ENCODE measurements at places on chromosomes 3 and 15.

GRCh38 chr3:136780741-136781140, 28.6 kb upstream of the STAG1 start:
- no peak for DNase-seq

- DNase-seq: no peak
Observed at GRCh38 chr3:84724877-84725276, 233.9 kb upstream of the CADM2 start.

DNA sequence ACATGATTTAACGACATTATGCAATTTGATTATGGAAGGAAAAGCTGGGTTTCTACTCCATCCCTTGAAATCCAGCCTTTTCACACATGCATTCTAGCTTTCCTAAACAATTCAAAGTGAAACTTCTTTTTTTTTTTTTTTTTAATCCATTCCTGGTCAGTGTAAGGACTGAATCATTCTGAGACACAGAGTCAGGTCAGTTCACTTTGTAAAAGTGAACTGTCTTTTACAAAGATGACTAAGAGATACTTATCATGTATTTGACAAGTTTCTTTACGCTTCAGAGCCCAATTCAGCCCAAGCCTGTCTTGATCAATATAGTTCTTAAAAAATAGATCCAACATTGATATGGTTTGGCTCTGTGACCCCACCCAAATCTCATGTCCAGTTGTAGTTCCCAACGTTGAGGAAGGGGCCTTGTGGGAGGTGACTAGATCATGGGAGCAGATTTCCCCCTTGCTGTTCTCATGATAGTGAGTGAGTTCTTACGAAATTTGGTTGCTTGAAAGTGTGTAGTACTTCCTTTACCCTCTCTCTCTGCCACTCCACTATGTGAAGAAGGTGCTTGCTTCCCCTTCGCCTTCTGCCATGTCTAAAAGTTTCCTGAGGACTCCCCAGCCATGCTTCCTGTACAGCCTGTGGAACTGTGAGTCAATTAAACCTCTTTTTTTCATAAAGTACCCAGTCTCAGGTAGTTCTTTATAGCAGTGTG, 345.6 kb upstream of the THBS1 start:
- DNase-seq: no peak

DNA sequence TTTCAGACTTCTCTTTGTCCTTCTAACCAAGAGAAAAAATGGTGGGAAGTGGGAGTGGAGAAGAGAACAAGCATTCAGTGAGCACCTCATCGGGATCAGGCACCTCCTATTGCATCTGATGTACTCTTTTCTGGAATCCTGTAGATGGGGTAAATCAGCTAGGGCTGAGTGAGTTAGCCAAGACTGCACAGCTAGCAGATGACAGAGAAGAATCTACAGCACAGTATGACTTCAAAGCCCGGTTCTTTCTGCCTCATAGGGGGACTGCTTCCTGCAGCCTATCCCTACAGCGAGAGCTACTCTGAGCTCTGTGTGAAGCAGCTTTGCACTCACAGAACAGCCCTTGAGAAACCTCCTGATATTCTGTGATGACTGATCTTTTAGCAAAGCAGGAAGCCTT, 275.2 kb upstream of the MEIS2 start:
- DNase-seq: no peak

DNA sequence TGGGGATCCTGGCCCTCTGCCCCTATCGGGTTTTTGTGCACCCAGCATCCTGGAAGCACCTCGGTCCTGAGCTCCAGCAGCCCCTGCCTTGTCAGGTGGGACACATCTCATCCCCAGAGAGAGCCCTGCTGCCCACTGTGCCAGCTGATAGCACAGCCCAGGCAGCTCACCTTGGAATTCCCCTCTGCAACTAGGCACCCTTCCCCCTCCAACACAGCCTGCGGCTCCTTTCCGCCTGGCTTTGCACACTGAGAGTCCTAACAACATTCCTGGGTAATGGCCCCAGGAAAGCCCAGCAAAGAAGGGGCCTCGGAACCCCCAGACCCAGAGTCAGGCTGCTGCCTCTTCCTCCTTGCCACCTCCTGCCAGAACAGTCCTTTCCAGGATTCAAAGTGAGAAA, 5.9 kb downstream of the HCN4 start:
- no peak for DNase-seq

DNA sequence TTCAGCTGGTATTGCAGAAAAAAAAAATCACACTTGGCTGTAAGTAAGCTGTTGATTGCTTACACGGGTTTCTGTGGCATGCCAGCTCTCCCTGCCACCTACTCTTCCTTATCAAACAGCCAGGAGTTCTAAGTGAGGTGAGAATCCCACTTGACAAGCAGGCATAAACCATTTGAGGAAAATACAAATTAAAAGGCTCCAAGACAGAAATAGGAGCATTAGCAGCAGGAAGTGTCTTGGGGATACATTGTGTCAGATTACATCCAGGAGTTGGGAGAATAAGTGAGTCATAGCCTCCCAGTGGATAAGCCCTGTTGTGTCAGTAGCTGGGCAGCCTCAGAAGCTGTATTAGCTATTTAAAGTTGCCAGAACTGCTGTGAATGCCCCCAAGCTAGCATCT, 256.0 kb downstream of the CNTN4 start:
- peak; percentile 37 for DNase-seq

GRCh38 chr3:10088256-10088655, 19.8 kb downstream of the FANCD2OS start:
- no peak for DNase-seq

DNA sequence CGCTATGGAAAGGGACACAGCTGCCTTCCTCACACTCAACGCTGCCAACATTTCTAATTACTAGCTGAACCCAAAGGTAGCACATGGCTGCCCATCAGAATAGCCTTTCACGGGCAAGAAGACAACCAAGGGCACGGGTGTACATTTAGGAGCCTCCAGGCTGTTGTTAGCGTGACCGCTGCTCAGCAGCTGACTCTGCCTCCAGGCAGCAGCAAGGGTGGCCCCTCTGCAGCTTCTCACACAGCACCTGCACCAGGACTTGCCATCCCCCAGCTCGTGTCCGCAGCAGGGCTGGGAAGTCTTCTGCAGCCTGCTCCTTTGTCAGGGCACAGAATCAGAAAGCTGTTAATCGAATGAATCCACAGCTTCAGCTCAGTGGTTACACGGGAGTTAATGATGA, 146.8 kb downstream of the ADAMTS17 start:
- no peak for DNase-seq

DNA sequence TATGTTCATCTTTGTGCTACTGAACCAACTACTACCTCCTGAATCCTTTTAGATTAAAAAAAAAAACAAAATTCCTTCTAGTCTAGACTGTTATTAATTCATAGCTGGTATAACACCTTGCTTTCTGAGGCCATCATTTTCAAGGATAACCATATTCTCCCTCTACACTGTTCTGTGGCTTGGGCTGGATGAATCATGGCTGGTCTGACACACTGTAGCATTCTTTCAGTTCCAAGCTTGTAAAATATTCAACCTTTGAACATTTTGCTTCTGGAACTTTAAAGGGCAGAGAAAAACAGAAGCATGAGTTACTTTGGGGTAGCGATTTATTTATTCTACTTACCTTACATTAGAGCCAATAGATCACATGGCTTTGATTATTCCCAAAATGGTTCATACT, 7.6 kb downstream of the HSPBAP1 start:
- DNase-seq: no peak

DNA sequence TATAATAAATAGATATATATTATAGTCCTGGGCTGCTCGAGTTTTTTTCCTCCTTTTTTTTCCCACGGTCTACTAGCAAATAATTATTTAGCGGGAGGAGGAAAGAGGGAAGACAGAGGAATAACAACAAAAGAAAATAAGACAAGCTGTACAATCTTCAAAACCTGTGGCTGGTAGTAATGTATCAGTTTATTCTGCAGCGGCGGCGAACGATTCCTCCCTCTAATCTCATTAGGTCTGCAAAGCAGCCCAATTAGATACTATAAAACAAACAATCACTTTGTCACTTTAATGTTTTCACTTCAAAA, 390 bp upstream of the TLE3 start:
- DNase-seq: no peak

GRCh38 chr15:88791637-88792036, 11.6 kb upstream of the ACAN start:
- DNase-seq: no peak

- no peak for DNase-seq
Observed at GRCh38 chr15:77144492-77145070, 73.7 kb upstream of the TSPAN3 start.

DNA sequence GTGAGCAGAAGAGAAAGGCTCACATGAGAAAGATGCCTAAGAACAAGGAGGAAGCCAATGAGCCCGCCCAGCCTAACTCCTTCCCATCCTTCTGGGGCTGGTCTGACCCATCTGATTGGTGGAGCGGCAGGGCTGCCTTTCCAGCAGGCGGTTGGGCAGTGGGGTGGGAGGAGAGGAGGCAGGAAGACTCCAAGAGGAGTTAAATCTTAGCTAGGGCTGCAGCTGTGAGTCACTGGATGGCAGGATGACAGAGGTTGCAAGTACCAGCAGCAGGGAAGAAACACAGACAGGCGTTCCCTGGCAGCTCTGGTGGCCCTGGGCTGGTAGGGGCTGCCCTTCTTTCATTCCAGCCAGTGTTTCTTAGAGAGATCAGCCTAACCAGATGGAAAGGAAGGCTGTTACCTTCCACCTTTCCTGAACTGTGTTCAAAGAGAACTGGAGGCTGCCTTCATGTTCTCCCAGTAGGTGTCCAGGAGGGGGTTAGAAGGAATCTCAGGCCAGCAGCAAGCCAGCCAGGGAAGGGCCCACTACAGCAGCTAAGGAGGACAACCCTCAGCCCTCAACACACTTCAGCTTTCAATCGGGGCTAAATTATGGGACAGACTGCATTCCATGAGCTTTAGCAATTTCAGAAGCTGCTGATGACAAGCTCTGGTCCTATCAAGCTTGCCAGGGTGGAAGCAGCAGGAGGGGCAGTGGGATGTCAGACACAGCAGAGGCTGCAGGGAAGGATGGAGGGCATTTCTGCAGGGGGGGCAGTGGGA, 50.3 kb downstream of the CHSY1 start:
- DNase-seq: peak; percentile 94

GRCh38 chr15:34246276-34246976, 21.6 kb downstream of the EMC4 start:
- no peak for DNase-seq

DNA sequence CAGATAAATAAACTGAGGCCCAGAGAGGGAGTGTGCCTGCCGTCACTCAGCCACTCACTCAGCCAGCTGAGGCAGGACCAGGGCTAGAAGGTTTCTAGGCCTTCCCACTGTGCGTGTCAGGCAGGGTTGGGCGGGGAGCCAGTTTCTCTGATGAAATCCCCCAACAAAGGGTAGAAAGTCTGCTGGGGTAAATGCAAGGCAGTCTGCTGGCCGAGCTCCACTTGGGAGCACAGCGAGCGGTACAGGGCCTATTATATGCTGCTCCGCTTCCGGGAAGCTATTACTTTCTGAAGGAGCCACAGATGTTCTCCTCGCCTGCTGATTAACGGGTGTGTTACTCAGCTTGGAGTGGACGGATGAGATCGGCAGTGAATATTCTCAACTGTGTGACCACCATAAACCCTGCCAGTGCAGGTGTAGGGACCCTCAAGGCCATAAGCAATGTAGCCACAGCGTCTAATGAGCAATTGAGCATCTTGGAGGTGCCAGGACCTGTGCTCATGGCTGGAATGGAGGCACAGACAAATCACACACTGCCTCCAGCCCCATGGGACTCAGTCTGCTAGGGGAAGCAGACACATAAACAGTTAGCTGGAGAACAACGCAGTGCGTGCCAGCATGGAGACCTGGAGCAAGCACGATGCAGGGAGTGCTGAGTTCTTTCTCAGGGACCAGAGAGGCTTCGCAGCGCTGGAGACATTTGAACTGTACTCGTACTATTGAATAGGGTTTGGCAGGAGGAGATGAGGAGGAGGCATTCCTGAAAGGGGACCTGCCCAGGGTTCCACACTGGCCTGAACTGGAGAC, 42.1 kb downstream of the CORO2B start:
- peak; percentile 92 for DNase-seq

DNA sequence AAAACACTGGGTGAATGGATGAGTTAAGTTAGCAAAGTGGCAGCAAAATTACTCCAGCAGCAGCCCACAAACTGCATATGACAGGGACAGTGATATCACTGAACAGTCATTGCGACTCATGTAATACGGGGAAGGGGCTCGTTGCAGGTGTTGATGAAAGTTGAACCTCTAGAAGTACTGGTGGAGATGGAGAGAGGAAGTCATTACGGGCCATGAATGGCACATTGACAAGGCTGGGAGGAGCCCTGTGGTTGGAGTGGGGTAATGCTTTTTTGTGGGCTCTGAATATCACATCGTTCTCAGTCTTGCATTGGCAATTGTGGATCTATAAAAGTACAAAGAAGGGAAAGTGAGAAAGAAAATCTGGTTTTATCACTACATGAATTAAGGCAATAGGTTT, 278.1 kb downstream of the ZPLD1 start:
- no peak for DNase-seq

DNA sequence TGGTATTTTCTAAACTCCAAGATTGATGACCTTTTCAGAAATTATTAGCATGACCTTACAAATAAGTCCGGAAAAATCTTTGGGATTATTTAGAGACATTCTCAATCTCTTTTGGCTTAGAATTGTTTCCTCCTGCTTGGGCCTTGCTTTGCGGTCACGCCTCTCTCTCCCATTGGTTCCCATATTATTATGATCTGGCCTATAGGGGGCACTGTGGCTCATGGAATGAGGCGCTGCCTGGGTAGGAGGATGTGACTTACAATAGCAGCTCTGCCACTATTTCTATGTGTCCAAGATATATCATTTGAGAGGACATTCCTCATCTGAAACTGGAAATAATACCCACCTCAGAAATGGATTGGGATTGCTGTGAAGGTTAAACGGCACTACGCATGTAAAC, 464.9 kb downstream of the MFSD1 start:
- DNase-seq: no peak

DNA sequence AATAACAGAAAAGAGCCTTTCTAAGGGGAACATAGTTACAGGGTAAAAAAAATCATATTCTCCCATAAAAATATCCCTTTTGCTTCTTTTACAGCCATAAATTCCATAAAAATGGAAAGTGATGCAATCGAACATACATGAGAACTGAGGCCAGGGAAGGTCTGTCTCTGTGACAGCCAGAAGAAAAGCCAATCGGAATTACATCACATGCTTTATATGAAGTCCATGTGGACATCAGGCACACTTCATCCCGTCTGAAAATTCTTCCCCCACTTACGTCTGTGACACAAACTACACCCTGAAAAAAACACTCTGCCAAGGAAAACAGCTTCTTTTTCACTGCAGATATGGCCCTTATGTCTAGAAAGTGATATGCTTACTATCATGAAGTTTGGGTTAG, 323.5 kb downstream of the ERC2 start:
- no peak for DNase-seq

DNA sequence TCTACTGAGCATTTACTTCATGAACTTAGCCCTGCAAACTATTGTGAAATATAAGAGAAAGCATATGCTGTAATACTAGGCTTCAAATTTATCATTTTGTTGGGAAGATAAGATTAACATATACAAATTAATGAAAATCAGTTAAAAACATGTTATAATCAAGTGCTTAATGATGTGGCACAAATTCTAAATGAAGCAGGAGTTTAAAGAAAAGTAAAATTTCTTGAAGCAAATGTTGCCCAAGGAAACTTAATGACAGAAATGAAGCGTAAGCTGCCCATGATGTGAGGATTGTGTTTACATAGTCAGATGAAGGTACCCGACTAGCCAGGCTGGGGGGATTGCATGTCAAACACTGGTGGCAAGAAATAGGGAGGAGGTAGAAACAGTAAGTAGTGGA, 103.1 kb upstream of the GAP43 start:
- DNase-seq: no peak
